ENCODE measurements at places on chromosomes 5 and 9.

DNA sequence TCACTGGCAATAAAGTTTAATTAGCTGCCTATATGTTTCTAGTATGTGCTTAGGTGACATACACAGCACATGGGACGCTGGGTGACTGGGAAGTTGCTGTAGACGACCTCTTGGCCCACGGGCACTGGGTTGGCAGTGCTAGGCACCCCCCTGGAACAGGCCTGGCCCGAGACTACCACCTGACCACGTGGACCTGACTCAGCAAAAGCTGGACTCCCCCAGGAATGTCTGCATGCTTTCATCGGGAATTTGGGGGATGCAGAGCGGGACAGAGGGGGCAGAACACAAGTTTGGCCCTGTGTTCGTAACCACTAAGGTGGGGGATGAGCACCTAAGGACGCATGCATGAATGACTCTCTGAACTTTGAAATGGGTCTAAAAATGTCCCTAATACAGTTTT lies 16.6 kb upstream of the INPP5E start:
- no peak for DNase-seq

GRCh38 chr9:8890695-8891094 lies 1091.1 kb upstream of the DMAC1 start:
- DNase-seq: no peak

GRCh38 chr9:93111371-93112115 lies 15.5 kb downstream of the CARD19 start:
- no peak for DNase-seq

DNA sequence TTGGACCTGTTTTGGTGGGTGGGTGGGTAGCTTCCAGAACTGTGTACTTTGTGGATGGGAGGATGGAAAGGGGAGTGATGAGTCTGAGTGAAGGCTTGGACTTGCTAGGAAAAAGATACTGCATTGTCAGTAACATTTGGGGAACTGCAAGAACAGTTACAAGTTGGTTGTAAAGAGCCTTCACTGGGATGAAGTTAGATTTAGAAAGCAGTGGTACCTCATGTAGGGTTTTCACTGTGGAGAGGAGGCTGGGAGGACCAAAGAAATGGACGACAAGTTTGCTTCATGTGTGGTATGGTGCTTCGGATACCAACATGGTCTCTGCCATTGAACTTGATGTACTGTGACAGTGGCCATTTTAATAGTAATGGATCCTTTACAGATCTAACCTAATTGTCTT lies 50.3 kb downstream of the RAD23B start:
- no peak for DNase-seq

GRCh38 chr5:176697934-176698538 lies 50.8 kb downstream of the TSPAN17 start:
- no peak for DNase-seq

GRCh38 chr5:749101-749670 lies 35.3 kb downstream of the ZDHHC11B start:
- DNase-seq: no peak

DNA sequence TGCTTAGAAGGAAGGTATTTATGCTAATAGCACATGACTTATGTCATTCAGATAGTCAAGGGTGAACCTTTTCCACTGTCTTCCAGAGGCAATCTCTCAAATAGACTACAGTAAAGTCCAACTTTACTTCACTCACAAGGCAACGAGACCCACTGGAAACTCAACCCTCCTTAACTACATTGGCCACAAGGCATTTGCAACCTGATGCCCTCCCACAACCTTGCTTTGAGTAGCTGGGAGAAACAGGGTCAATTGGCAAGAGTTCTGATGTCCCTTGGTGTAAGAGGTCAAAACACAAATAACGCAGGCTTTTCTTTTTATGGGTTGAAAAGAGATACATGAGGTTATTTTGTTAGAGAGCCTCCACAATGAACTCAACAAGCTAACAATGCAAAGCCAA lies 6.1 kb downstream of the GAS1 start:
- DNase-seq: no peak

GRCh38 chr9:130454096-130454811 lies 9.5 kb downstream of the ASS1 start:
- DNase-seq: no peak

GRCh38 chr9:72917892-72918509 lies 34.9 kb downstream of the ALDH1A1 start:
- no peak for DNase-seq

- DNase-seq: no peak
Observed at GRCh38 chr9:93316726-93317494, 133.0 kb downstream of the WNK2 start.

- DNase-seq: no peak
Observed at GRCh38 chr5:53508125-53508524, 27.7 kb downstream of the FST start.

- DNase-seq: no peak
Observed at GRCh38 chr5:172855597-172856292, 21.7 kb downstream of the ERGIC1 start.

GRCh38 chr5:127396490-127397155 lies 106.0 kb downstream of the MEGF10 start:
- DNase-seq: no peak

DNA sequence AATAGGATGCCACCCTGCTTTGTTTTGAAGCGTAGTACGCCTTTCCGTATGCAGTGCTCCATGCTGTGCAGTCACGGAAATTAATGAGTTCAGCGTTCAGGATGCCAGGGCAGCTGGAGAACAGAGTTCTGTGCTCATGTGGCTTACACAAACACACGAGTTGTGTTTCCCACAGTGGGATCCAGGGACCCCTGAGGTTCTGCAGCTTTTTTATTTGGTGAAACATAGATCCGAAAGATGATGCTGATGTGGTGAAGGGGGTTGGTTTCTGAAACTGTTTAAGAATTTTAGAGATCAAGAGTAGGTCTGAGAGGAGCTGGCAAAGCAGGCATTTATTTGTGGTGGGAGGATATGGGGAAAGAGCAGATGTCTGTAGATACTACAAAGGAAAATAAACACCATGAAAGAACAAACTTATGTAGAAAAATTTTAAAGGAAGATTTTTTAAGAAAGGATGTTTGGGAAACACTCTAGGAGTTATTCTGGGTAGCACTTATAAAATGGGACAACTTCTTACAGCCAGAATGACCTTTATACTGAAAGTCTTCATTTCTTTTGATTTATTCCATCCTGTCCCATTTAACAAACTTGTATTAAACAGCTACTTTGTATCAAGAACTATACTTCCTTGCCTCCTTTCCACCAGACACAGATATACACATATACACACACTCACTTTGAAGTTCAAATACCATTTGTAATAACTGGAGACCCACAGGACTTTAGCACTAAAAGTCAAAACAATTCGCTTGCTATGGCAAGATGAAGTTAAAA lies 52.7 kb downstream of the ITGA1 start:
- DNase-seq: no peak

- DNase-seq: no peak
Observed at GRCh38 chr5:40569546-40570270, 110.0 kb upstream of the PTGER4 start.

- DNase-seq: no peak
Observed at GRCh38 chr5:133581918-133582317, 30.4 kb downstream of the FSTL4 start.

DNA sequence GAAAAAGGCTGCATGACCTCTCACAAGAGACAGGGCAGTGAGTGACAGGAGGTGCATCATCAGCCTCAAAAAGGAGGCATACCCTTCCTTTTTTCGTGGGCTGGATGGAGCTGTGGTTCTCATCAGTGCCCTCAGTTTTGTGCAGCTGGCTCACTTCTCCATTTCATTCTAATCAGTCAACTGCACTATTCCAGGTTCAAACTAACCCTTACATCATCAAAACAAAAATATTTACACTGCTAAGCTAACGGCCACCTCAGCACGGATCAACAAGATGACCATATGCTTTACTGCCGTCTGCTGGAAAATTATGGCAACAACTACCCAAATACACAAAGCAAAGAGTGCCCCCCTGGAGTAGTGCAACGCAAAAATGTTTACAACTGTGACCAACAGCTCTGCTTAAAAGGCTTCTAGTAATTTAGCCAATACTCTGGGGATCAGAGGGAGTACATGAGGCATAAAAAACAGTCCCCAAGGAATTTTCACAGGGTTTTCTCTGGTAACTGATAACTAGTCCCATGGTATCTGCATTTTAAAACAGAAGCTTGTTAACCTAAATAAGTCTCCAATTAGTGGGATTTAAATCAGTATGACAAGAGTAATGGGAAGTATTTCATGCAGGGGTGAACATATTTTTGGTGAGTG lies 10.8 kb downstream of the KCNV2 start:
- DNase-seq: peak; percentile 49

DNA sequence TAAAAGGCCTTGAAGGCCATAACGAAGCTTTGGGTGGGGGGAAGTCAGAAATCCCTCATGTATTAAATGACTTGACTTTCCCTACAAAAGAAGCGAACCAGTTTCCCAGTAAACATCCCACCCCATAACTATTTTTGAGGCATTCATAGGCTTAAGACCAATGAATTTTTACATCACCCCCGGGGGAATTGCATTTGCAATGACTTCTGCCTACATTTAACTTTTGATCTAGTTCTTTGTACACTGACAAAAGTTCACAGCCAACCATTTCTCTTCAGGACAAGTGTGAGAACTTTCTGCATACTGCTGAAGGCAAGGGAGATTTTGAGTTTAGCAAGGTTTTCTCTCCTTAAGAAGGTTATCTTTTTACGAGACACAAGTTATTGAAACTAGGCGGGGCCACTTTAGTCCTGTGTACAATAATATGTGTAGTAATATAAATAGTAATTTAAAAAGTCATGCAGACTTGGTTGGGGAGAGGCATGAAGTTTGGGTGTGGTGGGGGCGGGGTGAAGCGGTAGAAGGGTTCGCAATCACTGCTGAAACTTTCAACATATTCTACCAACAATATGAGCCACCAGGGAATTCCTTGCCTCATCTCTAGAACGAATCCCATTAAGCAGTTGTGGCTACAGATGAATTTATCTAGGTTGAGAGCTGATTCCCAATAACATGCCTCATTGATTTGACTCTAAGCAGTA lies 2.5 kb downstream of the TJP2 start:
- peak; percentile 55 for DNase-seq

DNA sequence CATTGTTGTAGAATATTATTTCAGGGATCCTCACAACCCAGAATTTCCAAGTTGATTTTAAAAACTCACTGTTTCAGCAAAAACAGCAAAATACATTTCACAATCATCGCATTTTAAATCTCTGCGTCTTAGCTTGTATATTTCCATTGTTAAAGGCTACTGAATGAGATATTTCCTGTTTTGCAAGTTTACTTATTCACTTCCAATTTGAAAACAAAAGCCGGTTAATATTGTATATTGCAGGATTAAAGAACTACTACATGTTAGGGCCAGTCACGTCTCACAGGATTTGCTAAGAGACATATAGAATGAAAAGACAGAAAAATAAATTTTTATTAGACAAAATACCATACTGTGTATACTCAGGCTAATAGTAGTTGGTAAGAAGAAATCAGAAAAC lies 395.9 kb upstream of the CDH9 start:
- no peak for DNase-seq

- DNase-seq: no peak
Observed at GRCh38 chr9:136363949-136364748, 605 bp upstream of the DNLZ start.

GRCh38 chr5:180723936-180724335 lies 15.9 kb downstream of the OR2Y1 start:
- no peak for DNase-seq

DNA sequence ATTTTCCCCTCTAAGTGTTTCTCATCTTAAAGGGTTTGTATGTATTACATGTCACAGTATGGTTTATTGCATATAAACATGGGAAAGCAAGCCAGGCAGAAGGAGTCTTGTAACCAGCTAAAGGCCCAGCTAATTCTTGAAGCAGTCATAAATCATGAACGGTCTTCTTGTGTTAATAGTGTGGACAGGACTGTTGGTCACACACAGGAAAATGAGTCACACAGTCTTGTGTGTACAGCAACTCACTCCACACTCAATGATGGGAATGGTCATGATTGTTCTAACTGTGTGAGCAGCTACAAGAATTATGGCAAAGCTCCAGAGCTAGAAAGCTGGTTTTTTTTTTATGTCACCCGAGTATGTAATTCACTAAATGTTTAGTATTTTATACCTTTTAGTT lies 123.9 kb downstream of the GHR start:
- DNase-seq: no peak

- DNase-seq: no peak
Observed at GRCh38 chr9:90942555-90942954, 140.9 kb downstream of the SYK start.

DNA sequence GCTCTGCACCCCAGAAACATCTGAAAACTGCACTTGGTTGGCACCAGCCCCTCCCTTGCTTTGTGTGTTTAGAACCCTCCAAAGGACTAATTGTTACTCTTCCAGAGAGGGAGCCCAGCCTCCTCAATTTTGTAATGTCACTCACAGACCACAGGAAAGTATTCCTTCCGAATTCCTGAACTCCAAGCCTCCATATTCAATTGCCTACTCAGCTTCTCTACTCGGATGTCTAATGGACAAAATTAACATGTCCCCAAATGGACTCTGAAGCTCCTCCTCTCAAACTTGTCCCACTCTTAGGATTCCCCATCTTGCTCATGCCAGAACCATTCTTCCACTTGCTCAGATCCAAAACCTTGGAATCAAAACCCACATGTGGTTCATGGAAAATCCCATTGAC lies 3.9 kb upstream of the TMEM171 start:
- DNase-seq: no peak

- DNase-seq: no peak
Observed at GRCh38 chr9:5448016-5448415, 2.3 kb upstream of the CD274 start.

DNA sequence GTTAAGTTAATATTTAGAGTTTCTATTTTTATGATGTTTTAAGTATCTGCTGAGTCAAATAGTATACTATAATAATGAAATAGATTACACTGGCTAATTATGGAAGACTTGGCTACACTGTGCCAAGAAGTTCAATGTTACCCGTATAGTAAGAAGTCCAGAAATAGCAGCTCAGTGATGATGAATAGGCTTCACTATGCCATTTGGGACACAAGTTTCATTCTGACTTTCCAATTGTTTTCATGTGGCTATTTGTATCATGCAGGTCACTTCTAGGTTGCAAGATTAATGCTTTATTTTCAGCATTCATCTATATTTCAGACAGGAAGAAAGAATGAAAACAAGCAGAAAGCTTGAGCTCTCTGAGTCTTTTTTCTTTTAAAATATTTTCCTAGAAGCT lies 194.5 kb upstream of the RIOK2 start:
- no peak for DNase-seq

DNA sequence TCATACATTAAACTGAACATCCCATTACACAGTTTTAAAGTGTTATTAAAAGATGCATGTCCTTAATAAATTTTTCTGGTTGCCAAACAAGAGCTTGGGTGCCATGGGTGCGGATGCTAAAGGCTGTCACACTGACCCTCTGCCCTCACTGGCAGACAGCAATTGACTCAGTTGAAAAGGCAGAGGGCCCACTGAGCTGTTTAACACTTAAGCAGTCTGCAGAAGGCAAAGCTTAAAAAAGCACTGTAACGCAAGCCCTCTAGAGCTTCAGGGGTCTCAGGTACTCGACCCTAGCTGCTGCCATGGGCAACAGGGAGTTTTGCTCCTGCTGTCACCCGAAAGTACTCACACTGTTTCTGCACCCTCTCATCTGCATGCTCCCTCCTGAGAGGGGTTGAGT lies 726.4 kb upstream of the TYRP1 start:
- no peak for DNase-seq

Data from tibial nerve (tissue), 4 donors.